Smooth muscle cell of the brain vasculature (primary cell): ENCODE measurements at places on chromosomes 6 and 20.

DNA sequence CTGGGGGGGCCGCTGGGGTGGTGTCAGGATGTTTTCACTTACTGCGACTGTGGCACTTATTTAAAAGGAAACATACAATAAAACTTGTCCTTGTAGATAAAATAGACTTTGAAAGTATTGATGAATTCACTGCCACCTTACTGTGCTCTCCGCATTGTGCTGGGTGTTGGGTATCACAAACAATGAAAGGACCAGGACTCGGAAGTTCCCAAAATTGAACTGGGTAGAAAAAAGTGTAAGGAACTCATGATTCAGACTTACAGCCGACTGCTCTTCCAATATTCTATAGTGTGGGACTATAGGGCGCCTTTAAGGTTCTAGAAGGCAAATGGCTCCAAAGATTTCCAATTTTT lies 32.1 kb upstream of the ID4 start:
- DNase-seq: no peak

DNA sequence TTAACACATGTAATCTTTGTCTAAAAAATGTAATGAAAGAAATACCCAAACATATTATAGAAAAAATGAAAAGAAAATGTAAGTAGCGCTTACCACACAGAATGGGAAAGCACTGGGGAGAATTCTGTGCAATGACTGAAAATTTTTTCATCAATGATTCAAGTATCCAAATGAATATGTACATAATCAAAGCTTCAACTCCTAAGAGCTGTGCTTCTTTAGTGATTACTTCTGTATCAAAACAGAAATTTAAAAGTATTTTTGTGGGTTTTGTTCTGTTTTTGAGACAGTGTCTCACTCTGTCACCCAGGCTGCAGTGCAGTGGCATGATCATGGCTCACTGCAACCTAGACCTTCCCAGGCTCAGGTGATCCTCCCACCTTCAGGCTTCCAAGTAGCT lies 13.7 kb downstream of the LMBRD1 start:
- DNase-seq: no peak

GRCh38 chr20:13221673-13222318 lies 722 bp downstream of the ISM1 start:
- DNase-seq: peak; percentile 10

- DNase-seq: no peak
Observed at GRCh38 chr6:47752801-47753200, 29.0 kb upstream of the OPN5 start.

GRCh38 chr6:33543116-33543515 lies 37.0 kb downstream of the BAK1 start:
- DNase-seq: no peak

DNA sequence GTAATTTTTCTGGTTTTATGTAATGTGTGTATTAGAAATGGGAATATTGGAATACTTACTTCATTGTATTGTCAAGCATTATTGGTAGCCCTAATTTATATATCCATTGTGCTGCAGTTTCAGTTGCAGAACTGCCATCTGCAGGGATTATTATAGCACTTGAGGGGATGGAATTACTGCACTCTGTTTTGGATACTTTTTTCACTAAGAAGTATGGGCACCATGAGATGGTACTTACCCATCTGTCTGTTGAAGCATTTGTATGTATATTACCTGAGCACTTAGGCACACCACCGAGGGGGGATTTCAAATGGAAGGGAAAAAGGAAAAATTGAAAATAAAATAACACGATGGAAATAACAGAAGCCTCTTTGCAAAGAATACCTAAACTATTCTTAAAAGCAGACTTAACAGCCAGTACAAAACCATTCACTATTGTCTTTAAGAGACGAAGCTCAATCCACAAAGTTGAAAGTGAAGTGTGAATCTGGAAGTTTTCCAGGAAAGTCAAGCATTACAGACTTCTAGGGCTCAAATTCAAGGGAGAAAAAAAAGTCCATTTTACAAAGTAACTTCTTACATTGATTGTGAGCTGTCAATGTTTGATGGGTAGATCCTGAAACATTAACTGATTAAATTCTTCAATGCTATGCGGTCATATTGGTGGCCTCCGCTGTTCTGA lies 318.7 kb downstream of the SOX4 start:
- DNase-seq: no peak

- no peak for DNase-seq
Observed at GRCh38 chr20:51074062-51074461, 51.2 kb upstream of the KCNG1 start.

DNA sequence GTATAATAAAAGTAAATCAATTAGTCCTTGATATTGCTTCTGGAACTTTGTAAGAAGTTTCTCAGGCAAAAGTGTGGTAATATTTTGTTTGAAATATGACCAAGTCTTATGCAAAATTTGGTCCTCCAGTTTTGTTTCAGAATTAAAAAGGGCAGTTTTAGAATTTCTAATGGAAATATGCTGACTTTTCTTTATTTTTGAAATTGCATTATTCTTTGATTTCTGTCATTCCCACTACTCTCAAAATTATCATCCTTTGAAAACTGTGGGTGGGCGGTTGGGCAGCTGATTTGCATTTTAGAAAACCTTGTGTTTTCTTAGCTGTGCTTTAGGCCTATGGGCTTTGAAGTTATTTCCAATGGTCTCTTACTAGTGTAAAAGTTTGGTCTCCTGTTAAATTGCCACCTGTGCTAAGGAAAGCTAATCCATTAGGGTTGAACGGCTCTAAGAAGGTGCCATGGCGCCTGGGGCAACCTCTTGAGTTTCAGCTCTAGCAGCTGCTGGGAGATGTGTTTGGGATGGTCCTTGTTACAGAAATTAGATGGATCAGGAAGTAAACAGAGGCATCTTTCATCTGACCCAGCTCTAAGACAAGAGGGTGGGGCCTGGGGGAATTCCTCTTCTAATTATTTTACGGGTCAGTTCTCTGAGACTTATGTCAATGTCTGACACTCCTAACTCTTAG lies 880.8 kb upstream of the SLC35B3 start:
- DNase-seq: no peak

- peak; percentile 89 for DNase-seq
Observed at GRCh38 chr20:44692932-44693480, 22.2 kb upstream of the CCN5 start.

DNA sequence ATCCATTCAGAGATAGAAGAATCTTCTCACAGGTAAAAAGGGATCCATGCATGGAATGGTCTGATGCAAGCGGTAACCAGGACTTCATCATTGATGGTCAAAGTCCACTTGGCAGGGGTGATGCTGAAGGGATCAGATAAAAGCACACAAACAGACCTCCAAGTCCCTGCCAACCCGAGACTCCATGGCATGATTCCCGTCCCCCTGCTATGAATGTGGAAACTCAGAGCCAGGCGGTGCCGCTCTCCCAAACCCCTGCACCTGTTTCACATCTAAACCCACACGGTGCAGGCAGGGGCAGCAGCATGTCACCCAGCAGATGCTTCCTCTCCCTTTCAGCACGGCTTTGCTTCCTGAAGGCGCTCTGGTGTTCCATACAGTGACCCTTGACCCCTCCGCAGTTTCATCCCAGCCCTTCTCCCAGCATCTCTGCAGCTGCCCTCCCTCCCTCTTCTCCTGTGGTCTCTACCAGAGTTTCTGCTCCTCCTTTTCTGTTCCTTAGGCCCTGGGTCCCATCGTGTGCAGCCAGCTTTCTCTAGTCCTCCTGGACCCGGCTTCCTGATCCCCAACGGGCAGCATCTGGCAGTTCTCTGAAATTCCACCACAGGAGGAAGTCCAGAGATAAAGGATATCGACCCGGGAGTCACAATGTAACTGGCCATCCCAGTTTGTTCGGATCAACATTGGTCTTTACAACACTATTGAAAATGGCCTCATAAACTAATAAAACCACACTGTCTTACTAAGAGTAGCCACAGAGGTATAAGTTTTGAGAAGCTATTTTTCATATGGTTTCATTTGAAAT lies 235.0 kb downstream of the TTLL2 start:
- no peak for DNase-seq

- no peak for DNase-seq
Observed at GRCh38 chr6:100342830-100343229, 121.9 kb downstream of the SIM1 start.

DNA sequence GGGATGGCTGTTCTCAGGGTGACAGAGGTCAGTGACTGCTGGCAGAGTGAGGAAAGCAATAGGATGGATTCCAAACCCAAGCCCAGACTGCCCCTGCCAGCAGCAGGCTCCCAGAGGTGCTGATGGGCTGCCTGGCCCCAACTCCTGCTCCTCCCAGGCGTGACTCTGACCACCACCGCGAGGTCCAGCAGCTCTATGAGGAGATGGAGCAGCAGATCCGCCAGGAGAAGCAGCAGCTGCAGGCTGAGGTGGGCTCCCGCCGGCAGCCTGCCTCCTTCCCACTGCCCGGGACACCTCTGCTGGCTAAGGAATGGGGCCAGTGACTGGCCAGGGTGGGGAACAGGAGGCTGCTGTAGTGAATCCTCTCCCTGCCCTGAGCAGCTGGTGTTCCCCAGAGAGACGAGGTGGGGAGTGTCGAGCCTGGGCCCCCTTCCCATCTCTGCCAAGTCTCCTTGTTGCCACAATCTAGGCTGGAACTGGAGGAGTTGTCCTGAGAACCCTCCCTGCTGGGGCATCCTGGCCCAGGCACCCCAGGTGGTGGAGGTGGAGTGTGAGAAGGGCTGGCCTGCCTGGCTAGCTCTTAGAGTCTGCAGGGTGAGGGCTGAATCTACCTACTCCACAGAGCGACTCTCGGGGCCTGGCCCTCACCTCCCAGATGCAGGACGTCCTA lies 20.4 kb downstream of the RAB44 start:
- DNase-seq: no peak

- no peak for DNase-seq
Observed at GRCh38 chr6:144690133-144690532, 405.0 kb downstream of the UTRN start.

GRCh38 chr20:63499338-63499969 lies 571 bp upstream of the EEF1A2 start:
- DNase-seq: no peak

- no peak for DNase-seq
Observed at GRCh38 chr6:111114087-111114443, 26.8 kb downstream of the SLC16A10 start.

- no peak for DNase-seq
Observed at GRCh38 chr20:58808271-58809046, 42.2 kb downstream of the GNAS-AS1 start.

DNA sequence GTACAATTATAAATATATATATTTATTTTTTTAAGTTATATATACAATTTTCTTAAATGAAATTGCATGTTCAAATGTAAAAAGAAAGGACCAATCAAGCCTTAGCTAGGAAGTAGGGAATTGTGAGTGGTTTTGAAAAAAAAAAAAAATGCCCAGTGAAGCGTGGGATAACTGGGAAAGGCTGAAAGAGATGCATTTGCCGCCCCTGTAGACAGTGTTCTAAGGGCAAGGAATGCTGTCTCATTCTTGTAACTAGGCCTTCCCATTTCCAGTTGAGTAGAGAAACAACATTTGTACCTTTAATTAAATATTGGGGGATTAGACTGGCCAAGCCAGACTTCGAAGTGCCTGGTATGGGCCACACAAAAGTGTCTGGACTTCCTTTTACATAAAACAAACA lies 430.1 kb upstream of the SLC35B3 start:
- no peak for DNase-seq

DNA sequence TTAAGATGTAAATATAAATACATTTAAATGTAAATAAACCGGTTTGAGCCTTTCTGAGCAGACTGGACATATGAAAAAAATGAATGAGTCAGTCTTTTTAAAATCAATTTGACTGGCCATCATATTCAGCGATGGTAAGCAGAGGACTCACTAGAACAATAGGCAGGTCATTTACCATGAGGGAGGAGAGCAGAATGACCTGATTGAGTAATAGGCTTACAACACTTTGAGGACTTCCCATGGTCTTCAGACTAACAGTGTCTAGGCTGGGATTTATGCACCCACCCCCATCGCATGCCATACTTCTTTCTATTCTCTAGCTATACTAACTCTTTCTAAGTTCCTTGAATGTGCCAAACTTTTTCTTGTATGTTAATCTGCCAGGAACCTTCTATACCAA lies 241.9 kb upstream of the RAB32 start:
- no peak for DNase-seq

DNA sequence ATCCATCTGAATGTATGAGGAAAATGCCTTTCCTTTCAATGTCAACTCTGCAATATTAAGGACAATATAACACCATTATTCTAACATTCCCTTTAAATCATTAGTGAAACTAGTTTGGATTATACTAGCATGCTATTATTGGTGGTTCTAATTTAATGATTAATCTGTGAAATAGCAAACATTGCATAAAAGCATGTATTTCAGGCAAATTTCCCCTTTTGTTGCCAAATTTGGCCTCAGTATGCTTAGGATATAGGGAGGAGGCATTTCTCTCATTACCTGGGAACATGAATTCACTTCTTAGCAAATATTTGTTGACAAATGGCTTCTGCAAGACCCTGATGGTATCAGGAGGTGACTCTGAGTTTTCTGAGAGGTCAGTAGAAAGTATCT lies 1.6 kb downstream of the TPMT start:
- no peak for DNase-seq

DNA sequence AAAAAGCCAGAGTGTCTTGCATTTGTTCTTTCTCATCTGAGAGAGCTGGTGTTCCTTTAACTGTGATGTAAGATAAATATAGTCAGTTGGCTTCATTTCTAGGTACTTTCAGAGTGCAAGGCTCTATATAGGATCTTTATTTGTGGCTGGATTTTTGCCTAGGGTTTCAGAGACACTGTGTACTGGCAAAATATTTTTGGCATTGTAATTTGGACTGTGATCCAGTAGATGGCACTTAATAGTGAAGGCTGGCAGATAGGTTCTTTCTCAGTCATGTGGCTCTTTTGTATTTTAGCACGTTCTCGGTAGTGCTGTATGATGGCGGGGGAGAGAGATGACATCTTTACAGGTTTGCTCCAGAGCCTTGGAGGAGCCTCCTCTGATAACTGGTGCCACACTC lies 26.8 kb upstream of the SLC35B3 start:
- DNase-seq: no peak

DNA sequence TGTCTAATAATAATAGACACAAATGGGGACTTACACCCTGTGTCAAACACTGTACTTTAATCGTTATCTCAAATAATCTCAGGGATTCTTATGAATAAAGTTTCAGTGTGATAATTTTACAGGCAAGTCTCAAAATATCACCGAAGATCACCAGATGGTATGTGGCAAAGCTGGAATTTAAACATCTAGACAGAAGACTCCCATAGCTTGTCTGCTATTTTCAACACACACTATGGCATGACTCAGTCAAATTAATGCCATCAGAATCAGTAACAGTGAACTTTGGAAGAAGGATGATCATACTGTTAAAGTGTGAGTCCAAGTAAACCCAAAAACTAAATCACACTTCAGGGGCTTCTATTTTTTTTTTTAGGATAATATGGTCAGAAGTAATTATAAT lies 867.6 kb upstream of the FLRT3 start:
- no peak for DNase-seq

DNA sequence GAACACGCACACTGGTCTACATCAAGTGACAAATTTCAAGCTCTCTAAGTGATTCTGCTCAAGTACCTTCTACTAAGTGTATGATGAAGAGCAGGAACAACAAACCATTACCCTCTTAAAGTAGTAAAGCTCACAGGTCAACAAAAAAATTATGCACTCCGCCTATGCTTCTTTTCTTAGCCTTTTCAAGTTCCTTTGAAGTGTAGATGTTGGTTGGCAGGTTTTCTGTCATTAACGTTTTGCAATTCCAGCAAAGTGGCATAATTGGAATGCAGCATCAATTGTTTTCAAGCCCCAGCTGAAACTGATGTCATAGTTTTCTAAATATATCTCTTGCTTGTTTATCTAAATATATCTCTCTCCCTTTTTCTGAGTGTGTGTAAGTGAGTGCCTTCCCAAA lies 396.9 kb upstream of the EYS start:
- DNase-seq: no peak
